ENCODE measurements at places on chromosomes 2 and 18.
A peak's percentile ranks its signal among the peaks of the same experiment; 100 is the strongest.

- DNase-seq = no peak
Measured at GRCh38 chr18:48418539-48419276, 9.5 kb upstream of the ZBTB7C start.

DNA sequence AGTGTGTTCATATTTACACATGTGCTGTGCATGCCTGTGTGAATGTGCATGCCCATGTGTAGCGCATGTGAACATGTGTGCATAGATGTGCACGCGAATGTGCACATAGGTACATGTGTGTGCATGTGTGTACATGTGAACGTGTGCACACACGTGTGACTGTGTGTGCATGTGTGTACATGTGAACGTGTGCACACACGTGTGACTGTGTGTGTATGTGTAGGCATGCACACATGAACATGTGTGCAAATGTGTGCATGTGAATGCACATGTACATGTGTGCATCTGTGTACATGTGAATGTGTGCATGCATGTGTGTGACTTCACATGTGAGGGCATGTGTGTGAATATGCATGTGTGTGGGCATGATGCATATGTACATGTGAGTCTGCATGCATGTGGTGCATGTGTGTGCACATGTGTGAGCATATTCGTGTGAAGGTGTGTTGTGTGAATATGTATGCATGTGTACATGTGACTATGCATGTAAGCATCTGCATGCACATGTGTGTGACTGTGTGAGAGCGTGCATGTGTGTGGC lies 122.4 kb downstream of the PTGR3 start:
- no peak for DNase-seq

- DNase-seq = no peak
Measured at GRCh38 chr18:36354989-36355388, 57.5 kb downstream of the FHOD3 start.

GRCh38 chr2:58070765-58071164 lies 24.2 kb downstream of the VRK2 start:
- DNase-seq = no peak

DNA sequence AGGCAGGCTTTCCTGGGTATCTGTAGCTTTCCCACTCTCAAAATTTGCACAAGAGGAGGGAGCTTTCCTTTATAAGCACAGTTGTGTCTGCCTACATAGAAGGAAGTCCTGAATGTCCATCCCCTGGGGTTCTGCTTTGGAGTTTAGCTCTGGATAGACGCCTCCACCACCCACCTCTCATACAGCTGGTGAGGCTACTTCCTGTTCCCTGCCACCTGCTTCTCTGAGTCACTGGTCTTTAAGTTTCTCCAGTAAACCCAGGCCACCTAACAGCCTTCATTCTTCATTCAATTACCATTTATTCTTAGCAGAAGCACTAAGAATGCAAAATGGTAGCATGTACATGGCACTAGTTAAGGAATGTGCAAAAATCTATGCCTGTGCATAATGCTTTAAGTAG lies 407.8 kb downstream of the CDH2 start:
- DNase-seq = no peak

GRCh38 chr18:62264984-62265383 lies 60.1 kb upstream of the TNFRSF11A start:
- DNase-seq = no peak

- no peak for DNase-seq
Measured at GRCh38 chr18:13416848-13417247, 198.3 kb downstream of the LDLRAD4 start.

GRCh38 chr18:57077786-57078552 lies 68.9 kb upstream of the BOD1L2 start:
- no peak for DNase-seq

DNA sequence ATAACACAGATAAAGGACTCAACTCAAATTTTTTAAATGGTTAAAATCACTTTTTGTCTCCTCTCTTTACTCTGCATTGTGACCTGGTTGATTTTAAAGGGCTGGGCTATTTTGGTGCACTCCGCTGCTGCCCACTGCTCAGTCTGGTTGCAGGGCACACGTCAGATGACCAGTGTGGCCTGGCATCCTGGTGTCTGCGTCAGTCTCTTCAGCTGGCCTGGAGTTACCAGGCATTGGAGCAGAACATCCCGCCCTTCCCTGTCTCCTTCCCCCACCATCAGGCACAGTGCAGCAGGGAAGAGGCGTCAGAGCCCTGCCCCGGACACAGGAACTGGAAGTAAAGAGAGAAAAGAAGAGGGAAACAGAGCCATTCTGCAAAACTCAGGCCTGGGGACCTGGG lies 8.9 kb downstream of the C1QL2 start:
- no peak for DNase-seq

DNA sequence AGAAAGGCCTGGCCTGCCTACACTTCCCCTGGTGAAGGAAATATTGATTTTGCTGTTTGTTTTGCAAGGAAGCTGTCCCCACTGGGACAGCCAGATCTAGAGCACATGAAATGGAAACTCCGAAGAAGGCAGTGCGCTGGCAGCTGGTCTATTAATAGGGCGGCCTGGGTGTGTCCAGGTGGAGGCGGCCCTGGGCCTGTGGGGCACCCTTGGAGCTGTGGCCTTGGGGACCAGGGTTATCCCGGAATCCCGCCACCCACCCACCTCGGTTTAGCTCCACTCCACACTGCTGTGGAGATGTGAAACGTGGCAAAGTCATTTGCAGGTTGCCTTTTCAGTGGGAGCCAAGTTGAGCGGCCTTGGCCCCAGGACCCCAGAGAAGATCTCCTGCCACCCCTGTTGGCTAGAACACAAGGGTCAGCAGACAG lies 204.3 kb downstream of the KLHL29 start:
- no peak for DNase-seq

GRCh38 chr2:48753228-48753627 lies 2.3 kb downstream of the LHCGR start:
- DNase-seq = no peak

DNA sequence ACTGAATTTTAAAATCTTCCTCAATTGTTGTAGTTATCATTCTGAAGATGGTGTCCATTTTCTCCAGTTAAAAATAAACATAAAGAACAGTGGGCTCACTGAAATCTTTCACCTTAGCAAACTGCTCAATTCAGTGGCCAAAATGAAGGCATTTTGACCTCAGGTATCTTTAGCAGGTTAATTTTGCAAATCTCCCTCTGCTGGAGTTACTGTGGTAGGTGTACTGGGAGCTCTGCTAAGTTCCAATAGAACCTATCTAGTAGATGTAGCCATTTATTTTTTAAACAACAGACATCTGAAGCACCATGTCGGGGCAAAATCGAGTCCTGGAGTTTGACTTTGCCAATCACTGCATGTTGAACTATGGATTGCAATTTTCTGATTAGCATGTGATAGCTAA lies 177.1 kb downstream of the IRS1 start:
- no peak for DNase-seq

GRCh38 chr2:7681881-7682461 lies 764.8 kb downstream of the RNF144A start:
- no peak for DNase-seq

- DNase-seq = no peak
Measured at GRCh38 chr18:42798606-42799170, 316.8 kb downstream of the RIT2 start.

DNA sequence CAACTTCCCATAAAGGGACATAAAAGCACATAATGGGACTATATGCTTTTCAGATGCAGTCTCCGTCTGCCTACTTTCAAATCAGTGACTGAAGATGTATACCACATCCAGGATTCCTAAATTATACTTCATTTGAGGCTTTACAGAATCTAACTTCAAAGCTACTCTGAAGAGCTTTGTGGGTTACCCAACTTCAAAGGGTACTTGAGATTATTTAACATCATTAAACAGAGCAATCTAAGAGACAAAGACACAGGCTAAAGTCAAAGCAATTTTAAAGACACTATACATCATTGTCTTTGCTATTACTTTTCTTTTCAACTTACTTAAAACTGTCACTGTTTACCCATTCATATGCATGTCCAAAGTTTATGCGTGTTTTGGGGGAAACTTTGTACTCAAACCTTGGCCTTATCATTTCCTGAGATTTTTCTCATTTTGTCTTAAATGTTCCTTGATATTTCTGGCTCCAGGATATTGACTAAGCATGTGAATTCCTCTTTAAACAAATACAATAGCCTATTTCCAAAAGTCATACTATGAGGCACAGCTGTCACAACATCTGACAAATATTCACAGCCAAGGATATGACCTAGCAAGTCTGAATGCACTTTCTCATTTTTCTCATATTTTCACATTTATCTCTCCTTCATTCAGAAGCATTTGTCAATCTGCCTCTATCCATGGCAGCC lies 1985.1 kb upstream of the PIK3C3 start:
- DNase-seq = no peak

DNA sequence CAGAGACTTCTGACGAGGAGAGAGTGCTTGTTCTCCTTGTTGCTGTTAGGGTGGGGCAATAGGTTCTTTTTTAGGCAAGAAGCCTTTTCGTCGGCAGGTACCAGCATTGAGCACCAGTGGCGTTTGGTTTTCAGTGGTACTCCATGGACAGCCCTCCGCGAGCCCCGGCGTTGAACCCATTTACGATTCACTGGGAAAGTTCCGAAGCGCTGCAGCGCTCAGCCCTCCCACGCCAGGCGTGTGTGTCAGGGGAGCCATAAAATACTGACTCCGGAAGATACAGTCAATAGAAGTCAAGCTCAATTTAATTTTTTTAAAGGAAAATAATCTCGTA lies 494 bp upstream of the ROCK1 start:
- peak; percentile 30 for DNase-seq

GRCh38 chr2:126866451-126866850 lies 32.2 kb upstream of the TEX51 start:
- DNase-seq = no peak

GRCh38 chr2:55351672-55352071 lies 68.0 kb downstream of the CCDC88A start:
- no peak for DNase-seq
